NCI-H2171 treated with DMSO at 0.1 percent for 48 hours (cell line): ENCODE measurements at places on chromosomes 1 and 21.

DNA sequence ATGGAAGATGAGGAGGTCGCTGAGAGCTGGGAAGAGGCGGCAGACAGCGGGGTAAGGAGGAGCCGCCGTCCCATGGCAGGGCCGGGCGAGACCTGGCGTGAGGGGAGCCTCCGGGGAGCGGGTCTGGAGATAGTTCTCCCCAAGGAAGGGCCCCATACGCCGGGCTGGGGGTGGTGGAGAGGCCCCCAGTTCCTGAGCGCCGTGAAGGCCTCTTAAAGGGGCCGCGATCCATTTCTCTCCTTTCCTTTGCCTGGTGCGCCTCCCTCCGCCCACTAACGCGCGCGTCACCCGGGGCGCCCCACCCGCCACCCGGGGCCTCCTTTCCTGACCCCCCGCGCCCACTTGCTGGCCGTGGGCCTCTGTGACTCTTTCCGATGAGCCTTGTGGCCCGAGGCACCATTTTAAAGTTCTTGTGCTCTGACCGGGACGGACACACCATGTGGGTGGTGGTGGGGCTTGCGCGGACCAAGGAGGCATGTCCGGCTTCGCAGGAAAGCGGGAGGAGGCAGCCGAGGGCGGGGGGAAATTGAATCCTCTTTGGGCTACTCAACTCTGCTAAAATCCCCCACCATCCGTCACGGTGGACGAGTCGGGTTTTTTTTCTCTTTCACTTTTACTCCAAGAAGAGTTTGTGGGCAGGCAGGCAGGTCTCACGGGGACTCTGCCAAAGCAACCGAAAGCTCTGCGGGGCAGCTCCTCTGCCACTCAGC is 371 bp downstream of the SZRD1 start:
- peak; percentile 83 for DNase-seq

DNA sequence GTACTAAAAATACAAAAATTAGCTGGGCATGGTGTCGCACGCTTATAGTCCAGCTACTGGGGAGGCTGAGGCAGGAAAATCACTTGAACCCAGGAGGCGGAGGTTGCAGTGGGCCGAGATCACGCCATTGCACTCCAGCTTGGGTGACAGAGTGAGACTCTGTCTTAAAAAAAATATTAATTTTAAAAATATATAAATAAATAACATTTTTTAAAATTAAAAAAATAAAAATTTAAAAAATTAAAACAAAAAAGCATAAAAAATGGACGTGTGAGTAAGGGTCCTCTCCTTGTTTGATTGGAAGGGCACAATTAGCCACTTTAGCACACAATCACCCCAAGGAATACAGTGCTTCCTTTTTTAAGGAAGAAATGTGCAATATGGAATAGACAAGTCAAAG is 18.6 kb downstream of the EBNA1BP2 start:
- no peak for DNase-seq

DNA sequence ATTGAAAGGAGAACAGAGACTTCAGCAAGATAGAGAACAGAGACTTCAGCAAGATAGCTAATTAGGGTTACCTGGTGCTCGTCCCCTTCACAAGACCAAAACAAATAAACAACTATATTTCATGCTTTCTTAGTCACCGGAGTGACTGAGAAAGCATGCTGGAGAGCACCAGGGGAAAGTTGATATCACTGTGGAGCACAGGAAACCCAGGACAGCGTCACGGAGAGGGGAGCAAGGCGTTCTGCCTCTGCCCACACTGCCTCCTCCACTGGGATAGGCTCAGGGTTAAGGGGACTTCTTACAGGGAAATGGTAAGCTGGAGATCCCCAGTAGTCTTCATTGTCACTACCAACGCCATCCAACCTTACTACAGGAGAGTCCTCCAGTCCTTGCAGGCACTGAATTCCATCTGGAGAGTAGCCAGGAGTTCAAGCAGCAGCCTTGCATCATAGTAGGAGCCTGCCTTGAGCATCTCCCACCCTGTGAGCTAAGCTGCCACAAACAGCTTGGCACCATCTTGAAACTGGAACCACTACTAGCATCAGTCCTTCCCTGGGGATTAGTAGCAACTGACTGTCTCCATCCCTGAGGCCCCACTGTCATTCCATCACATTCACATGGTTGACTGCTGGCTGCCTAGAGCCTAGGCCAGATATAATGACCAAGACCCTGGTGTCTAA is 239.4 kb downstream of the PLPP3 start:
- no peak for DNase-seq

DNA sequence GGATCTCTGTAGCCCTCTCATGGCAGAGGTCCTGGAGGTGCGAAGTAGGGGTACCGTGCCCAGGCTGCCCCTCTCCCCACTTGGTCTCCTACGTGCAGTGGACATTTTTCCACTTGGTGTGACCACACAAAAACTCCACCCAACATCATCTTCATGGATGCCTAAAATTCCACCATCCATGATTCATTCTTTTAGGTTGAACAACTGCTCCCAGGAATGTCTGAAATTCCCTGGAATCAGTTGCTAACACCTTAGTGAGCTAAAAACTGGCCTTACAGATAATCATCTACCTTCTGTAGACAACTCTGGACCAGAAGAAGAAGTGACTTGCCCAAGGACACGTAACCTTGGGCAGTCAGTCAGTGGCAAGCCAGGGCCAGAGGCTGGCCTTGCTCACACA is 32.1 kb upstream of the CLIC4 start:
- DNase-seq = no peak

GRCh38 chr1:25825605-25826004 is 5.9 kb downstream of the MTFR1L start:
- DNase-seq = no peak

GRCh38 chr1:195569934-195570333 is 1038.3 kb downstream of the KCNT2 start:
- no peak for DNase-seq

DNA sequence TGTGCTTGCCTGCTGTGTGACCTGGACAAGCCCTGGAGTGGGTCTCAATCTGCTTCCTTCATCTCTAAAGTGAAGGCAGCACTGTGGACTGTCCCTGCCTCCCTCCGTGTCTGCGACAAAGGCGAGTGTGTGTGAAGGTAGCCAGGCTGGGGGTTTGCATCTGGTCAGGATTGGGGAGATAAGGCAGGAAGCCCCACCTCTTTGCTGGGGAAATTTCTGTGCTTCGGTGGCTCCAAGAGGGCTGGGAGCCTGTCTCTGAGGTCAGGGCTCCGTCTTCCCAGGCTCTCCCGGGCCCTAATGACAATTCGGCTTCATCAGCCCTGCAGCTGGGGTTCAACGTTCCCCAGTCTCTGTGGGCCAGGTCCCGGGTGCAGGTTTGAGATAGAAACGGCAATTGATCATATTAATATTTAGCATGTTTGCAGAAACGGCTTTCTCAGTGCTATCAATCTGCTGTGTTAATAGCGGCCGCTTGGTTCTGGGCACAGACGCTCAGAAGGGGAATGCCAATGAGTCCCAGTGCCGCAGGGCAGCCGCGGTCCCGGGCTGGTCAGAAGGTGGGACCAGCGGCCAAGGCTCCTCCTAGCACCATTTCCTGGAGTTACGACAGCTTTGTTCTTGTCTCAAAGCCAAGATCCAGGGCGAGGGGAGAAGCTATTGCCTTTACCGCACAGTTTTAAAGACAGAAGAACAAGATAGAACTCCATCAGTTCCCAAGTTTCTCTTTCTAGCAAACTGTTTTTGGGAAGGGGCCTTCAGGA is 105.7 kb downstream of the PRDM16 start:
- DNase-seq = no peak

- DNase-seq = no peak
Observed at GRCh38 chr1:212475151-212475550, 42.4 kb downstream of the NENF start.

DNA sequence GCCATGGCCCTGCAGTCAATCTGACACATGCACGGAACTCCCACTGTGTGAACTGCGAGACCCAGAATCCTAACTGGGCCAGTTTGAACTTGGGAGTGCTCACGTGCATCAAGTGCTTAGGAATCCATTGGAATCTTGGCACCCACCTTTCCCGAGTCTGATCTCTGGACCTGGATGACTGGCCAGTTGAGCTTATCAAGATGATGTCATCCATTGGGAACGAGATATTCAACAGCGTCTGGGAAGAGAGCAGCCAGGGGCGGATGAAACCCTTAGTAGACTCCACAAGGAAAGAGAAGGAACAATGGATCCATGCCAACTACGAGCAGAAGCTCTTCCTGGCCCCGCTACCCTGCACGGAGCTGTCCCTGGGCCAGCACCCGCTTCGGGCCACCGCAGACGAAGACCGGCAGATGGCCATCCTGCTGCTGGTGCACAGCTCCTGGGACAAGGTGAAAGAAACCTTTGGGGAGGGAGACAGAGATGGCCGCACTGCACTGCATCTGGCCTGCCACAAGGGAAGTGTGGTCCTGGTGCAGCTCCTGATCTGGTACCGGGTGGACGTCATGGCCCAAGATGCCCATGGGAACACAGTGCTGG is 3.1 kb upstream of the TDRD5 start:
- DNase-seq = no peak

DNA sequence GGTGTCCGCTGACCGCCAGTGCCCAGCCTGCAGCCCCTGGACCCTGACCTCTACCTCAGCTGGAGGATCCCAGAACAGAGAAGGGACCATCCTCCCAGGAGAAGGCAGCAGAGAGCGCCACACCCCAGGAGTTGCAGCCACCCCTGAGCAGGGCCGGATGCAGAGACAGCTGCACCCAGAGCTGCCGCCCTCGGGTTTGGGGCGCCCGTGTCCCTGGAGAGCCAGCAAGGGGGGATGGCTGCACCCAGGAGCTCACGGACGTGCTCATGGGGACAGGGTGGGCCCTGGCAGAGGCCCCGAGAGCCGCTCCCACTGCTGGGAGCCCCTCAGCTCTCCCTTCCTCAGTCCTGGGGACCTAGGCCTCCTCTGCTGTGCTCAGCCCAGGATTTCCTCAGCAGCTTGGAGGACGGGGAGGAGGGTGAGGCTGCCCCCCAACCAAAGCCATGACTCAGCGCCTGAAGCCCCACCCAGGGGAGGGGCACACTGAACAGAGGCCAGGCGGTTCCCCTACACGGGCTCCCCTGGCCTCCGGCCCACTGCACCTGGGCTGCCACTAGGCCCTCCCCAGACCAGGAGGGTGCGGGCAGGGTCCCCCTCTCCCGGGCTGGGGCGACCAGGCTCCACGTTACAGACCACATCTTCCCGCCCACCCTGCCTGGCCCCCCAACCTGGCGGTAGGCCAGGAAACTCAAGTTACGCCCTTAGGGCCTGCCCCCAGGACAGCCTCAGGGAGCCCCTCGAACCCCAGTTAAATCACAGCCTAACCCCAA is 2.2 kb downstream of the ACAP3 start:
- DNase-seq = peak; percentile 85

DNA sequence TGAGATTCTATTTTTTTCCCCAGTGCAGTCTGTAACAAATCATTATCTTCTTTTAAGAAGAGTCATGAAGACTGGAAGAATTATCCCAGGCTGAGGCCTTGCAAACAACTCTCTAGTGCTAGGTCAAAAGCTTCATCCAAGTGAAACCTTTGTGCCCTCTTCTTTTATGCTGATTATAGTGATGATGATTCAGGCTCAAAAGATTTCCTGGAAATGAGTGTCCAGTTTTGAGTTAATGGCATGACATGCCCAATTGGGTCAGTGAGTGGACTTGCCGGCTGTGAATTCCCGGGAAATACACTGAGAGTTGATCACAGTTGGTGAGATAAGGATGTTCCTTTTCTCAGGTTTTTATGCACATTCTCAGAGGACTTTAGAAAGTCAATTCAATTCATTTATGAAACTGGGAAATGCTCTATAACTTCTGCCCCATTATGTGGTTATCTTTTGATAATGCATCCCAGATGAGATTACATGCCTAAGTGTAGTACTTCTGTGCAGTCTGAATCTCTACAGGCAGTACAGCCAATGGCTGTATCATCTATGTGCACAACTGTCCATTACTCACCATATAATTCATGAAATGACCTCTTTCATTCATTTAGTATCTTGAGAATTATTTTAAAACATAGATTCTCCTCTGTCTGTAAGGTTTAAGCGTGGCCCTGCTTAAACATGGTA is 66.2 kb downstream of the S1PR1 start:
- DNase-seq = no peak

DNA sequence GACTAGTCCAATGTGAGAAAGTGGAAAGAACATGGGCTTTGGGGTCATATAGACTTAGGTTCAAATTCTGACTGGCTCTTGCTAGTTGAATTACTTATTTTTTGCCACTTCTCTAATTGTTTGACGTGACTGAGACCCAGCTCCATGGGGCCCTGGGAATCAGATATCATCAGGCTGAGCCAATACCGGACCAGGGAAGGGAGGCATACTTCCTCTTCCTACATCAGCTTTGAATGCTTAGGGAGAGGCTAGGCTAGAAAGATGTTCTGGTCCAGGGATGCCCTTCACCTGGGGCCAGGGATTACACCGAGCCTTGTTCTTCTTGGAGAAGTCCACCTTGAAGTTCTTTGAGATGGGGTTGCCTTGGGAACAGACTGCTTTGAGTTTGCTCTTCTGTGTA is 3.7 kb upstream of the NR1I3 start:
- DNase-seq = no peak

- no peak for DNase-seq
Observed at GRCh38 chr1:172717722-172718465, 59.0 kb downstream of the FASLG start.

- DNase-seq = no peak
Observed at GRCh38 chr1:61081144-61081685, 1.1 kb upstream of the NFIA start.

- DNase-seq = no peak
Observed at GRCh38 chr1:206768472-206769303, 1.9 kb upstream of the IL19 start.

- DNase-seq = no peak
Observed at GRCh38 chr21:36555199-36555800, 75.4 kb upstream of the CLDN14 start.

GRCh38 chr1:105865546-105865945 is 1190.9 kb upstream of the PRMT6 start:
- DNase-seq = no peak

DNA sequence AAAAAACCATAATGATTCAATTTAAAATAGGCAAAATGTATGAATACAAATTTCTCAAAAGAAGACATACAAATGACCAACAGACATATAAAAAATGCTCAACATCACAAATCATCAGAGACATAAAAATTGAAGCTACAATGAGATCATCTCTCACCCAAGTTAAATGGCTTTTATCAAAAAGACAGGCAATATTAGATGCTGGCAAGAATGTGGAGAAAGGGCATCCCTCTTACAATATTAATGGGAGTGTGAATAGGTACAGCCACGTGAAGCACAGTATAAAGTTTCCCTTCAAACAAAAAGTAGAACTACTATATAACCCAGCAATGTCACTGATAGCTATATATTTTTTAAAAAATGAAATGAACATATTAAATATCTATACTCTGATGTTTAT is 1481.7 kb downstream of the AMY1C start:
- no peak for DNase-seq
